H4 (cell line): ENCODE measurements at places on chromosomes 2 and 18. TPM values are rescaled to one million over a fixed set of nuclear protein-coding genes. Genes with fewer than 3 reads are reported as not detected.

DNA sequence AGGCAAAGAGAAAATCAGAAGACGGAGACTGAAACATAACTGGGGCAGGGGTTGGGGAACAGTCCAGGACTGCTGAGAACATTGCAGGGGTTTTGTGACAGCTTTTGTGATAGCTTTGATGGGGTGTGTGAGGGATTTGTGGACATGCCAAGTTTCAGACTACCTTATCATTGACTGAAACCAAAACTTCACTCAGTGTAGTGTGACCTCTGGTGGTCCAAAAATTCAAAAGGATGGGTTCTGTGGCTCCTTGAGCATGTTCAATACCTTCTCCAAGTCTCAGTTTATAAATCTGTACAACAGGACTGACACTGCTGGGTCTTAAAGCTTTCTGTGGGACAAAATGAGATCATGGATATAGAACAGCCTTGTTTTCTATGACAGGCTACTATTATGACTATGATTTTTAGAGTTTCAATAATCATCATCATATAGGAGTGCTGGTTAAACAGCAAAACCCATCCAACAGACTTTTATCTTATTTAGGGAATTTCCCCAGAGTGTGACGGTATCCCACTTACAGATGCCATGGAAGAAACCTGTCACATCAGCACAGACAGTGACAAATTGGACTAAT lies 259.2 kb upstream of the SLC14A2 start:
- DNase-seq, result no peak

GRCh38 chr2:198913394-198914152 lies 544.2 kb downstream of the SATB2 start:
- no peak for DNase-seq

The EMILIN2 gene
- 3.0 and 3.8 TPM in 2 replicates for total RNA-seq

The TMEM247 gene
- not detected in 2 replicates for total RNA-seq

- DNase-seq, result no peak
Observed at GRCh38 chr18:76306685-76307292, 188.3 kb downstream of the ZNF516 start.

The NLRC4 gene
- not detected in 2 replicates for total RNA-seq

DNA sequence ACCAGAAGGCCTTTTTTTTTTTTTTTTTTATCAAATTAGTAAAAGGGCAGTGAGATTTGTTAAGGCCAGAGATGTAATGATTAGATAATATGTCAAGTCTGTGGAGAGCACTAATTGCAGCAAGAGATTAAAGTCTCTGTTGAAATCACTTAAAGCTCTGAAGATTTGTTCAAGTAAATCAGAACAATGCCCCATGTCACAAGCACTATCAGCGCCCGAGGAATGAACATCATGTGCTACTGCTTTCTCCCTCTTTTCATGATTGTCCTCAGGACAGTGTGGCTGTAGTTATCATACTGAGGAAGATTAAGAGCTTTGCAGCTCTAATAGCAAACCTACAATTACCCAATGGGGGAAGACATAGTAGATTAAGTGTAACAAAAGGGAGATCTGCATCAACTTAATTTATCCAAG lies 71.1 kb downstream of the TDRD15 start:
- DNase-seq, result no peak

DNA sequence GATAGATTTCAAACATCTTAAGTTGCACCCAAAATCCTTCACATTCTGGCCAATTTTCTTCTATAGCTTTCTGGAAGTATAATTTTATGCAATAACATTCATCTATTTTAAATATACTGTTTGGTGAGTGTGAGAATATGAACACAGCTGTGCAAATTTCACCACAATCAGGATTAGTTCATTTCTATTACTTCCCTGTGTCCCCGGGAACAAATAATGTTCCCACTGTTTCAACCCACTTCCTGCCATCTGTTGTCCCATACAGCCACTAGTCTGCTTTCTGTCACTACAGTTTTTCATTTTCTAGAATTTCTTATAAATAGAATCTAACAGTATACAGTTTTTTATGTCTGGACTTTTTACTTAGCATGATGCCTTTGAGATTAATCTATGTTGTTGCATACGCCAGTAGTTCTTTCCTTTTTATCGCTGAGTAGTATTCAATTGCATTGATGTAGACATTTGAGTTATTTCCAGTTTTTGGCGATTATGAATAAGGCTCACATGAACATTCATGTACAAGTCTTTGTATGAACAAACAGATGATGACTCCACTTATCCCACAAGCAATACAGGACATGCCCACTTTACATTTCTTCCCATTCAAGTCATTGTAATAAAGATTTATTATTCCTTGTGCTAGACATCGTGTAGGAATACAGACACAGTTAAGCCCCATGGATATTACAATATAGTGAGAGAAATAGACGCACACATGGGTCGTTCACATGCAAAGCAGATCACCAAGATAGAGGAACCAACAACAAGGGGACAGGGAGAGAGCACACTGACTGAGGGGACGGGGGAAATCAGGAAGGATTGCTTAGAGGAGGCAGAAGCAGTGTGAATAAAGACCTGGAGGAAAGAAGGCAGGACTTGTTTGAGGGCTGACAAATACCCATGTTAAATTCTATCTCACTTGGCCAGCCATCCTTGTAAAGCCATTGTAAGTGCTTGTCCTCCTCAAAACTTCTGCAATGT lies 72.9 kb upstream of the PAX8 start:
- DNase-seq, result no peak

DNA sequence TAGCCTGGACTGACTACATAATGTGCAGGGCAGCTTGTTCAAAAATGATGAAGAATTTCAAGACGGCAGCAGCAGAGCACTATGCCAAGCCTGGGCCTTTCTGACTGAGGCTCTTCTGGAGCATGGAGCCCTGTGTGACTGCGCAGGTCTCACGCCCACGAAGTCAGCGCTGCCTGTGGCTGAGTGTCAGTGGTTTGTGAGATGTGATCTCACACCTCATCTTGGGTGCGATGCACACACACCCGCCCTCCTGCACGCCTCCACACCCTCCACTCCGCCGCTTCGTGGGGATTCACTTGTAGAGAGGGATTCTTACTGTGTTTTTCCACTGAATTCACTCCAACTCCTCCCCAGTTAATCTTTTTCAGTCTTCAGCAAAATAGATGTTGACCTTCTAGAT lies 103.9 kb downstream of the VIT start:
- DNase-seq, result no peak

The TRIM43 gene
- total RNA-seq, result not detected in 2 replicates

- DNase-seq, result no peak
Observed at GRCh38 chr2:145040433-145040832, 520.5 kb upstream of the ZEB2 start.

GRCh38 chr2:101828257-101828656 lies 130.8 kb downstream of the MAP4K4 start:
- no peak for DNase-seq

DNA sequence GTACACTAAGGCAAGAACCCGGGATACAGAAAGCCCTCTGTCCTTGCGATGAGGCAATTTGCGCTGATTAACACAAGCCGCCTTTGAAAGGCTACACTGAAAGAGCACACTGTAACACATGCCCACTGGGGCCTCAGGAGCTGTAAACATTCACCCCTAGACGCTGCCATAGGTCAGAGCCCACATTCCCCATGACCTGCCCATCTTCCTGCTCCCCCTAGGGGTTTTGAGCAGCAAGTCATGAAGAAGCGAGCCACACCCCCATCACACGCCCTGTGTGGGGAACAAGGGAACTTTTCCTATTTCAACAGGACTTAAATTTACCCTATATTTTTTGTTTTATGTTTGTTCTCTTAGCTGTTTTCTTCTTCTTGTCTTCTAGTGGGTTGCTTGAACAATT lies 47.8 kb upstream of the SLC4A10 start:
- peak; percentile 15 for DNase-seq

GRCh38 chr2:10303181-10303693 lies 533 bp downstream of the HPCAL1 start:
- DNase-seq, result no peak

- no peak for DNase-seq
Observed at GRCh38 chr2:98501223-98501622, 56.6 kb downstream of the INPP4A start.

The HMSD gene
- 0.12 TPM in 1 of 2 replicates, not detected in the other for total RNA-seq

The PJVK gene
- 1.1 and 2.5 TPM in 2 replicates for total RNA-seq

GRCh38 chr2:159209341-159210306 lies 76.9 kb downstream of the WDSUB1 start:
- DNase-seq, result no peak

The EFEMP1 gene
- 0.51 and 2.0 TPM in 2 replicates for total RNA-seq

The VAMP5 gene
- 0.77 and 1.8 TPM in 2 replicates for total RNA-seq

- DNase-seq, result no peak
Observed at GRCh38 chr2:69092857-69093256, 79.9 kb downstream of the ANTXR1 start.

GRCh38 chr2:197310987-197311420 lies 424 bp upstream of the ANKRD44 start:
- DNase-seq, result no peak

DNA sequence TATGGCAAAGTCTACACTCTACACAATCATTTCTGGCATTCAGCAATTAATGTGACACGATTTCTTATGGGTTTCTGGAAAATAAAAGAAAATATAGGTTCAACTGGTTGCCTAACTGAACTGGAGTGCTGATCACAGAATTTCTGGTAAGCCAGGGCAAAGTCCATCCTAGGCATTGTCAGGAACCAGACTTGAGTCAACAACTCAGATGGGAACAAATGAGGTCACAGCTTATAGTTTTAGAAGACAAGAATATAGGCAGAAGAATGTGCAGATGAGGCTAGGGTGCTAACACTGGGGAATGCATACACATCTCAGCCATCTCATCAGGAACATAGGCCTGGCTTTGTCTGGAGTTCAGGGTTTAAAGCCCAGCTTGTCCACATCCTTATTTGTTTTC lies 317.2 kb upstream of the ID2 start:
- no peak for DNase-seq

DNA sequence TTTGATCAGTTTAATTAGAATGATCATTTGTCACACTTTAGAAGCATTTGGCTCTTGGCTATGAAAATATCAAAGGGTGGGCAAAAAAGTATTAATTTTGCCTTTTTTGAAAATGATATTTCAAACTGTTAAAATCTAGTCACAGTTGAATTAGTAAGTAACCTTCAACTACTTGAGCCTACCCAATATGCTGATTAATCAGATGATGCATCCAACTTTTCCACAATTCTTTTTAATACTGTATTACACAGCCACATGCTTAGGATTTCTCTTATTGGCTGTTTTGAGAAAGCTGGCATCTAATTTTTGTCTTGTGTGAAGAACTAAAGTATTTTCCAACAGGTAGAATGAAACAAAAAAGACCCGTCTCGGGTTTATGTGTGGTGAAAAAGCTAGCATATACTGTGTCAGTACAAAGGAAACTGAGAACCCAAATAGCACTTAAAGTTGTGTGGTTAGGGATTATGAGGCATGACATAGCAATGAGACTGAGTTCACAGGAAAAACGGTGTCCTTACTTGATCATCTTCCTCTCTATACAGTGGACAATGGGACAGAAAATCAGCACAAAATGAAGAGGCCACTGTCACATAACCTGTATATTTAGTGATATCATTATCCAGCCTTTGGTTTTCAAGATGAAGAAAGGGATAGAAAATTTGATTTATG lies 11.7 kb downstream of the OSBPL6 start:
- no peak for DNase-seq

GRCh38 chr2:227154986-227155774 lies 8.8 kb downstream of the COL4A4 start:
- no peak for DNase-seq

The R3HDM1 gene
- 8.7 and 11.5 TPM in 2 replicates for total RNA-seq

GRCh38 chr2:168424112-168424951 lies 31.7 kb upstream of the CERS6 start:
- no peak for DNase-seq

DNA sequence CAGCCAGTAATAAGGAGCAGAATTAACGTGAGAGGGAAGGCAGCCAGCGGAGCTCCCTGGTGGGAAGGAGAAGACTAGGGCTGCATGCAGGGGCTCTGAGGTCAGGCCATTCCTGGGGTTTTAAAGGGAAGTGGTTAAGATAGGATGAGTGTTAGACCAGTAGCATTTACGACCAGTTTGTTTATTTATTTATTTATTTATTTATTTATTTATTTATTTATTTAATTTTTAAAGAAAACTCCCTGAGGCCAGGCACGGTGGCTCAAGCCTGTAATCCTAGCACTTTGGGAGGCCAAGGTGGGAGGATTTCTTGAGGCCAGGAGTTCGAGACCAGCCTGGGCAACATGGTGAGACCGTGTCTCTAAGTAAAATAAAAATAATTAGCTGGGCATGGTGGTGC lies 152.8 kb downstream of the FHOD3 start:
- no peak for DNase-seq

DNA sequence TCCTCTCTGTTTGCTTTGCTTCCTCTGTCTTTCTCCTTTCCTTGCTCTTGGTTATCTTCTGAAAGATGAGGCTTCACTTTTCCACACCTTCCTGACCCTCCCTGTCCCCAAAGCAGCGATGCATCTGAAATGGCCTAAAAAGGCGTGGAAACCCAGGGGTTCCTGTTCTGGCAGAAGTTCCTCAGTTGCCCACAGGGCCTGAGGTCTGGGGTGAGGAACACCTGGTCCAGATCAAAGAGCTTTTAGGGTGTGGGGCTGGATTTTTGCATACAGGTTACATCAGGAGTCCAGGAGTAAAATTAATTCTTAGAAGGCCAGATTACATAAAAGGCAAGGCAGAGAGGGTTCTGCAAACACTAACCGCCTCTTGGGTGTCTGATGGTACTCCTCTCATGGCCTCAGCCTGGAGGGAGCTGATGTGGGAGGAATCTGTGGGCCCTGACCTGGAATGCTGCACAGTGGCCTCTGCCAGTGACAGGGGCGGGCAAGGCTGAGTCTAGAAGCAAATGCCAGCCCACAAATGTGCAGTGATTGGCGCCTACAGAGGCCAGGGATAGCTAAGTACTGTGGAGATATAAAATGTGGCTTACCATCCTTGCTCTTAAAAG lies 41.8 kb downstream of the INPP4A start:
- DNase-seq, result no peak

DNA sequence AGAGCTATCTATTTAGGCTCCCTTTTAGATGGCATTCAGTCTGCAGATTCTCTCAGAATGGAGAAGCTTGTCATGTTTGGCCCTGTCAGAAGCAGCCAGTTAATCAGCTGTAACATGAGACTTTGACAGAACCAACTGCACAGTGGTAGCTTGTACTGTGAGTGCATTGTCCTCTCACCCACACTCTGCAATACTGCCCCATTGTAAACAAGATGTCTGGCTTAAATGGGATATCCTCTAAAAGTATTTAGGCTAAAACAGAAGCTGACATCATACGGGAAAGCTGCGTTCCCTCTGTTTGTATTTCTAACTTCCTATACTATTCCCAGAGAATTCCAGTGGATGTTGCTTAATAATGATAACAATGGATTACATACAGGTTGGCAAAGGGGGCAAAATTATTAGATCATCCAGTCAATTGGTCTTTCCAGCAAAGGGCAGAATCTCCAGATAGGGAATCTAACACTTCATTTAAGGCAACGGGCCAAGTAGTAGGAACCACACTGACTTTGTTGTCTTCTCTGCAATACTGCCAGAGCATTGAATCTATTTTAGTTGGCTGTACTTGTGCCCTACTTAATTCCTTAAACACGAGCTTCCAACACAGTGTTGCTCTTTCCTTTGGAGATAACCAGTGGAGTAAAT lies 15.4 kb upstream of the STAT4 start:
- peak; percentile 86 for DNase-seq

- no peak for DNase-seq
Observed at GRCh38 chr2:161972866-161973265, 101.1 kb downstream of the DPP4 start.

GRCh38 chr18:11367351-11367750 lies 218.0 kb upstream of the PIEZO2 start:
- no peak for DNase-seq

GRCh38 chr2:227082286-227082685 lies 81.7 kb downstream of the COL4A4 start:
- no peak for DNase-seq

GRCh38 chr2:157329524-157329923 lies 3.9 kb upstream of the ERMN start:
- no peak for DNase-seq

The TRAK2 gene
- 16.2 and 20.4 TPM in 2 replicates for total RNA-seq

The MALL gene
- total RNA-seq, result 0.10 TPM in 1 of 2 replicates, not detected in the other
